ENCODE measurements at places on chromosomes 6 and 20.

DNA sequence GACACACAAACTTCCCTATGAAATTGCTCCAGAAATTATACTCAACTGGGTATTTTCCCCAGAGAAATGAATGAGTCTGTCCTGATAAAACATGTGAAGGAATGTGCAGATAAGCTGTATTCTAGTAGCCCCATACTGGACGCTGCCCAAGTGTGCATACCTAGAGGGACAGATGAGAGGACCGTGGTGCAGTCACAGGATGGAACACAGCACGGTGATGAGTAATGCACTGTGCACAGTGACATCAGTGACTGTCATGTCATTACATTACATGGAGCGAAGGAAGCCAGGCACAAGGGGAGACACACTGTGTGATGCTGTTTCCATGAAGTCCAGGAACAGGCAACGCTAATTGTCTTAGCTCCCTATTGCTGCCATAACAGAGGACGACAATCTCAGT, 155.5 kb downstream of the CDH4 start:
- no peak for DNase-seq

- DNase-seq = no peak
Observed at GRCh38 chr6:70414813-70415212, 1.5 kb downstream of the FAM135A start.

DNA sequence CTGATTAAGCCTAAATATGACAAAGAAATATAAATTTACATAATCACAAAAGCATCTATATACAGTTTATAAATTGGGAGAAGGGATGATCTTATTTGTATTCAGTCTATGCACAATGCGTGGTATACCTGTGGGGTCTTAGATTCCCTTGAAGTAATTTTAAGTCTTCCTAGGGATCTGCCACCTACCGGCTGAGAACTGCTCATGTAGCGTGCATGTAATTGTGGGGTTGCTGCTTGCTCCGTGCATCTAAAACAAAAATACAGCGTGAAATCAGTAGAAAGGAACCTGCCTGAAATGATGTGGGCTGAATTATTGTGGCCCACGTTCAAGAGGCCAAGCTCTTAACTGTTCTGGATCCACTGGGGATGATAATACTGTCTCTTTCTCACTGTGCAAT, 187.3 kb downstream of the MBOAT1 start:
- no peak for DNase-seq

DNA sequence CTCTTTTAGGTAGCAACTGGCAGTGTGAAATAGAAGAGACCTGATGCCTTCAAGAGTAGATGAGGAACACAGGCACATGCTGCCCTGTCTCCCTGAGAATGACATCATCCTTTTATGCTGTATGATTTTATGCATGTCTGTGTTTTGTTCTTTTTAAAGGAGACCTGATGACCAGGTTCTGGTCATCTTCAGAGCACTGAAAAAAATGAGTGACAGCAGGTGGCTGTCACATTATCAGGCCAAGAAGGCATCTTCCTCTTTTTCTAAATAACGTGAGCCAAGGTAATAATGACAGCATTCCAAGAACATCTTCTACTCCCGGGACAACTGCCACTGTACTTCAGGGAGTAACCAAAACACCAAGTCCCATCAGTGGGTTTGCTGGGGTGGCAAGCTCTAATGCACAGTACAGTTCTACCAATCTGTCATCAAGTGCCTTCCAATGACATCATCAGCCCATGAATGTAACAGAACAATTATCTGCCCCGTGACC, 28.9 kb downstream of the CNKSR3 start:
- no peak for DNase-seq

DNA sequence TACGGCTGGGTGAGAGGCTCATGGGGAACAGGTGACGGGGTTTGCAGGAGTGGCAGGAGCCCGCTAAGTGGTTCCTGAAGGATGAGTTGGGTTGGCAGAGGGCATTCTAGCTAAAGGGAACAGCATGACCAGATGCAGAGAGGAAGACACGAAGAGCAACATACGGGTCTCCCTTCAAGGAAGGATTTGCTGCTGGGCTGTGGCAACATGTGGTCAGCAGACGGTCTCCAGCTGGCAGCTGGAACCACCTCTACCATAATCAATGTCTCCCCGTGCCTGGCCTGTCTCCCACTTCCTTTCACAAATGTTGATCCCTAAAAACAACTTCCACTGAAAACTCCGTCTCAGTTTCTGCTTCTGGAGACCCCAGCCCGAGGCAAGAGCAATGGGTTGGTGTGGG, 80.6 kb upstream of the SULF2 start:
- DNase-seq = no peak

- DNase-seq = no peak
Observed at GRCh38 chr6:39426073-39426456, 103.6 kb upstream of the KCNK16 start.

DNA sequence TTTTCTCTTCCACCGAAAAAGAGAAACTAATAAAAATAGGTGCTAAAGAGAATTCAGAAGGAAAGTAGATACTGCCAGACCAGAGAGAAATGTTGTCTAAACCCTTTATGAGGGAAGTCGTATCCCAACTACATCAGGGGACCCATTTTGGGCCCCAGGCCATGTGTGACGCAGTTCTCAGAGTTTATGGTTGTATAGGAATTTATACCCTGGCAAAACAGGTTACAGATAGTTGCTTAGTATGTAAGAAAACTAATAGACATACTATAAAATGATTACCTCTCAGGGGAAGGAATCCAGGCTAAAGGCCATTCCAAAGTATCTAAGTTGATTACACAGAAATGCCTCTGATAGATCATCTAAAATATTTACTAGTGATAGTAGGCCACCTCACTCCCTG, 28.6 kb upstream of the SLC52A3 start:
- no peak for DNase-seq

- DNase-seq = no peak
Observed at GRCh38 chr6:46453216-46453615, 38.0 kb downstream of the RCAN2 start.

- no peak for DNase-seq
Observed at GRCh38 chr20:10332656-10333415, 101.2 kb downstream of the MKKS start.

DNA sequence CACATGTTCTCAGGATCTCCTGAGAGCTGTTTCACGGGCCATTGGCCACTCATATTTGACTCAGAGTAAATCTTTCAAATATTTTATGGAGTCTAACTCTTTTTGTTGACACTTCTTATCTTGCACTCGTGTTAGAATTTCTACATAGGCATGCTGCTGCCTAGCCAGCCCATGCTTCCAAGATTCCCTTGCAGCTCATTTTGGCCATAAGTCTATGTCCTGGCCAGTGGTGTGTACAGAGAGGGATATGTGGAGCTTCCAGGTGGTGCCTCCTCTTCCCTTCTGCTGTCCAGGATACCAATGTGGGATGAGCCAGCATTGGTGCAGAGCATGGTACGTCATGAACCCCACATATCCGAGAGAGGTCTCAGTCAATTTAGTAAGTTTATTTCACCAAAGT, 522.6 kb downstream of the QKI start:
- no peak for DNase-seq

DNA sequence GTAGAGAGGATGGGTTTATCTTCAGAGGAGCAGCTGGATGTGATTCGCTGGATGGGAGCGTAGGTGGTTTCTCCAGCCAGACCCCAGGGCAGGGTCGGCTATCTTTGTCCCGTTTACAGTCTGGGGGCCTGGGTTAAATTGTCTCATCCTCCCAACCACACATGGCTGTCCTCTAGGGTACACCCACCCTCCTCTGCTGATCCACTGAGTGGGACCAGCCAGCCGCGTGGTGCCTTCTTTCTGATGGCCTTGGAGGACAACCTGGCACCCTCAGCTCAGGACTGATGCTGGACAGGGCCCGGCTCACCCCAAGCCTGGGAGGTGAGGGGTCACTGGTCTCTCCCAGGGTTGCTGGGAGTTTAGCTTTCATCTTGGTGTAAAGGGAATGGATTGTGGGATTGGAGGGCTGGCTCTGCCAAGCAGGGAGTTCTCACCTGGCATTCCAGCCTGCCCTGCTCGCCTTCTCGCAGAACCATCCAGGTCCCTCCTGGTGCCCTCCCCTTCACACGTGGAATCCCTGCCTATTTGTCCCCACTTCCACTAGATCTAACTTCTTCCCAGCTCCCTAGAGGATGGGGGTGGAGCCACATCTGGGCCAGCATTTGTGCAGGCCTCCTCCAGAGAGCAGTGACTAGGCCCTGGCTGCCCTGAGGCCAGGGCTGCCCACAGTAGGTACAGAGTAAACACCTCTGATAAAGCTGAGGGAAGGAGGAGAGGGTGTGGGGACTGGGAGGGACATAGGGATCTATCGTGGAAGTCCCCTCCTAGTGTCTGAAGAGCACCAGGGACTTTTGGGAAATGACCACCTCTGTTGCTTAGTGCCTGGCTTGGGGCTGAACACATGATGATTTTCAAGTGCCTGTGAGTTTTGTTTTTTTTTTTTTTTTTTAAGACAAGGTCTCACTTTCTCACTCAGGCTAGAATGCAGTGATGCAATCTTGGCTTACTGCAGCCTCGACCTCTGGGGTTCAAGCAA, 1.6 kb downstream of the ITPR3 start:
- DNase-seq = no peak

Measured in left forelimb (tissue), 1 donor.